Naive thymus-derived CD4-positive, alpha-beta T cell (primary cell): ENCODE measurements at places on chromosomes 1 and 21. TPM values are rescaled to one million over a fixed set of nuclear protein-coding genes. Genes with fewer than 3 reads are reported as not detected.

SAMD13 gene
- 0.69 TPM in 1 of 2 replicates, not detected in the other for total RNA-seq

EFNA1 gene
- total RNA-seq, result 4.2 TPM

ADGRB2 gene
- total RNA-seq, result 0.11 TPM

FAM43B gene
- not detected in 2 replicates for total RNA-seq

TMEM200B gene
- total RNA-seq, result not detected in 2 replicates

ATP1A2 gene
- not detected for total RNA-seq

SLAMF6 gene
- total RNA-seq, result 17.8 TPM

CRNN gene
- not detected for total RNA-seq

FMO2 gene
- not detected for total RNA-seq

ANKRD35 gene
- total RNA-seq, result not detected

MFAP2 gene
- not detected for total RNA-seq

CNR2 gene
- total RNA-seq, result 2.8 TPM

C21orf58 gene
- 9.9 TPM for total RNA-seq

TAS1R3 gene
- total RNA-seq, result 1.8 TPM

PADI3 gene
- not detected for total RNA-seq

CFAP141 gene
- total RNA-seq, result not detected

AADACL3 gene
- total RNA-seq, result not detected

SMIM1 gene
- total RNA-seq, result 2.0 TPM

SNAPIN gene
- 22.1 TPM for total RNA-seq

KCNE1 gene
- 0.74 TPM for total RNA-seq

LINGO4 gene
- total RNA-seq, result not detected

ZC3H11A gene
- 70.9 TPM for total RNA-seq

S100A5 gene
- 0.78 TPM for total RNA-seq

ITGB2 gene
- 313 TPM for total RNA-seq

HTR6 gene
- 0.40 TPM for total RNA-seq

ZMYM4 gene
- total RNA-seq, result 52.9 TPM

PDE9A gene
- 18.4 TPM for total RNA-seq

RPTN gene
- total RNA-seq, result not detected in 2 replicates
